ENCODE measurements at places on chromosomes 5 and 9.
A peak's percentile ranks its signal among the peaks of the same experiment; 100 is the strongest.

- DNase-seq = no peak
Observed at GRCh38 chr5:81601919-81602318, 149.0 kb downstream of the SSBP2 start.

- no peak for DNase-seq
Observed at GRCh38 chr5:112205846-112206245, 213.2 kb downstream of the EPB41L4A start.

DNA sequence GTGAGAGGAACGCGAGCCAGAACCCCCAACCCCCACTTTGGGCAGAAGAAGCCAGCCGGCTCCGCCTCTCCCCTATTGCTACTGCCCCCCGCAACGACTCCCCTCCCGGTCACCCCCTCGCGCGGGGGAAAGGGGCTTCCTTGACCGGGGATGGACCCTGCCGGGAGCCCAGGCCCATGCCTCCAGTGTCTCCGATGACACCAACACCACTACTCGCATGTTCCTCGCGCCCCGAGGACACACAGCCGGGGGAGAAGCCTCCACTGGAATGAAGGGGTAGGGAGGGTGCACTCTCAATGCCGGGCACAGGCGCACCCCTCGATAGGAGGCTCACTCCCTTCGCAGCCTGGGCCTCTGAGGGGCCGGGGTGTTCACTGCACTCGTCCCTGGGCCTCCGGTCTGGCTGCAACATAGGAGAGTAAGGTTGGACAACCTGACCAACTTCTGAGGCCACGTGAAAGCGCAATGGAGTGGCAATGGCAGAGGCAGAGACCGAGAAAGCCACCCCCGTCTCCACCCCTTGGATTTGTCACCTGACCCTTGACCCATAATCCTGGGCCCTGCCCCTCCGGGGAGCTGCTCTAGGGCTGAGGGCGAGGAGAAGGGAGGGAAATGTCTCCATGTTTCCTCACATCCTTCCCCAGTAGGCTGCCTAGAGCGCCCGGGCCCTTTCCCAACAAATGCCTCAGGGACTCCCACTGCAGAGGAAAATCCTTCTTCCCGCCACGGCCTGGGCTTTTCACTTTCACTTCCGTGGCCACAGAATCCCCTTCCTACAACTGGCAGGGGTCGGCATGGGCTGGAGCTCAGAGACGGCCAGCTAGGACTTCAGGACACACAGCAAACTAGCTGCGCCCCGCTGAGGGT is 1.1 kb upstream of the CNTFR start:
- DNase-seq = no peak

- no peak for DNase-seq
Observed at GRCh38 chr9:95171596-95171995, 145.9 kb downstream of the FANCC start.

DNA sequence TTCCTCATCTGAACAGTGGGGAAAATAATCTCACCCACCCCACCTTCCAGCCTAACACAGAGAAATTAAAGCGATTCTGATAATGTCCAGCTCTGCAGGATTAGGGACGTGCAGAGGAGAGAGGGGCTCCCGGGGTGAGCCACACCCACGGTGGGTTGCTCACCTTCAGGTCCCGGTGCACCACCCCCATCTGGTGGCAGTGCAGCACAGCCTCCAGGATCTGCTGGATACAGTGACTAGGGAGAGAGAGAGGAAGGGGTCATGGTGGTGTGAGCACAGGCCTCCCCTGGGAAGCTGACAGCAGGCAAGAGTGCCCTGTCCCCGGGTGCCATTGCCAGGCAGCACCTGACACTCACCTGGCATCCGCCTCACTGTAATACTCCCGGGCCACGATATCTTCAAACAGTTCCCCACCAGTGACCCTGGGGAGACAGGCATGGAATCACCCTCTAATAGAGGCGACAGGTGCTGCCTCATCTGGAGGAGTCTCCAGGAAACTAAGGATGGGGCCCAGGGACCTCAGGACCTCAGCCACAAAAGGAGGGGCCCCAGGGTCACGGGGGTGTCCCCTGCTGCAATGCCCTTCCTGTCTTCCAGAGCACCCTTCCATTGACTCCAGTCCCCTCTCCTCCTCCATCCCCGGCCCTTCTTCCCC is 33.0 kb downstream of the CAMK2A start:
- no peak for DNase-seq

GRCh38 chr9:110330484-110331105 is 7.1 kb downstream of the TXNDC8 start:
- no peak for DNase-seq

GRCh38 chr5:24606971-24607370 is 37.8 kb downstream of the CDH10 start:
- no peak for DNase-seq

GRCh38 chr5:136080483-136081216 is 51.9 kb downstream of the TGFBI start:
- DNase-seq = peak; percentile 46

- no peak for DNase-seq
Observed at GRCh38 chr5:89735082-89735481, 674.5 kb downstream of the CETN3 start.

DNA sequence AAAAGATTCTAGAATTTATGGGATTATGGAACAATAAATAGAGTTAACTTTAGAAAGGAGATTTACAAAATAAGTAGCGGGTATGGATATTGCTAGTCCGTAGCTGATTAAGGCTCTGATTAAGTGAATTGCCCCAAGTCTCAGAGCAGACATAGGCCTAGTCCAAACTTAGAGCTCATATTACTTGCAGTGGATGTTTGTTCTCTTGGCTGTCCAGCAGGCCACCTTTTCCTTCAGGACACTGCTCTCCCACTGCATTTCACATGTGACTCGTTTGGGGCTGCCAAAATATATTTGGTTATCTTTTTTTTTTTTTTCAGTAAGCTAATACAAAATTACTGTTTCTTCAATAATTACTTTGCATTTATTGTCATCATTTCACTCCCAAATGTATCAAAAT is 76.6 kb downstream of the ARRDC3 start:
- DNase-seq = no peak

- peak; percentile 35 for DNase-seq
Observed at GRCh38 chr5:67963789-67964519, 251.6 kb upstream of the PIK3R1 start.

DNA sequence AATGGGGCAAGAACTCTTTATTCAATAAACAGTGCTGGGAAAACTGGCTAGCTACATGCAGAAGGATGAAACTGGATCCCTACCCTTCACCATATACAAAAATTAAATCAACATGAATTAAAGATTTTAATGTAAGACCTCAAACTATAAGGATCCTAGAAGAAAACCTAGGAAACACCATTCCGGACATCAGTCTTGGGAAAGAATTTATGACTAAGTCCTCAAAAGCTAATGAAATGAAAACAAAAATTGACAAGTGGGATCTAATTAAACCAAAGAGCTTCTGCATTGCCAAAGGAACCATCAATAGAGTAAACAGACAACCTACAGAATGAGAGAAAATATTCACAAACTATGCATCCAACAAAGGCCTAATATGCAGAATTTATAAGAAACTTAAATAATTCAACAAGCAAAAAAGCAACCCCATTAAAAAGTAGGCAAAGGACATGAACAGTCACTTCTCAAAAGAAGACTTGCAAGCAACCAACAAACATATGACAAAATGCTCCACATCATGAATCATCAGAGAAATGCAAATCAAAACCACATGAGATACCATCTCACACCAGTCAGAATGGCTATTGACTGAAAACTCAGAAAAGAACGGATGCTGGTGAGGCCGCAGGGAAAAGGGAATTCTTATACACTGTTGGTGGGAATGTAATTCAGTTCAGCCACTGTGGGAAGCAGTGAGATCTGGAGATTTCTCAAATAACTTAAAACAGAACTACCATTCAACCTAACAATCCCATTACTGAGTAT is 104.3 kb upstream of the MAP3K1 start:
- no peak for DNase-seq

- no peak for DNase-seq
Observed at GRCh38 chr5:90398726-90399125, 10.8 kb downstream of the CETN3 start.

GRCh38 chr5:57396701-57397100 is 85.9 kb downstream of the ACTBL2 start:
- DNase-seq = no peak

GRCh38 chr9:93818827-93819472 is 136.2 kb downstream of the BARX1 start:
- no peak for DNase-seq

- no peak for DNase-seq
Observed at GRCh38 chr5:155827949-155828348, 499.0 kb upstream of the SGCD start.

GRCh38 chr5:73820326-73820725 is 194.3 kb downstream of the ARHGEF28 start:
- DNase-seq = no peak

DNA sequence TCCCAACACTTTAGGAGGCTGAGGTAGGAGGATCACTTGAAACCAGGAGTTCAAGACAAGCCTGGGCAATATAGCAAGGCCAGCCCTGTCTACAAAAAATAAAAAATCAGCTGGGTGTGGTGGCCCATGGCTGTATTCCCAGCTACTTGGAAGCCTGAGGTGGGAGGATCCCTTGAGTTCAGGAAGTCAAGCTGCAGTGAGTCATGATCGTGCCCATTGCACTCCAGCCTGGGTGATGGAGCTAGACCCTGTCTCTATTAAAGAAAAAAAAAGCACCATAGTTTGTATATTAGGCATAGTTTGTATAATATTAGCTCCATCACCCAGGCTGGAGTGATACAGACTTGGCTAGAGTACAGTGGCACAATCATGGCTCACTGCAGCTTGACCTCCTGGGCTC is 9.6 kb upstream of the NME5 start:
- DNase-seq = no peak

DNA sequence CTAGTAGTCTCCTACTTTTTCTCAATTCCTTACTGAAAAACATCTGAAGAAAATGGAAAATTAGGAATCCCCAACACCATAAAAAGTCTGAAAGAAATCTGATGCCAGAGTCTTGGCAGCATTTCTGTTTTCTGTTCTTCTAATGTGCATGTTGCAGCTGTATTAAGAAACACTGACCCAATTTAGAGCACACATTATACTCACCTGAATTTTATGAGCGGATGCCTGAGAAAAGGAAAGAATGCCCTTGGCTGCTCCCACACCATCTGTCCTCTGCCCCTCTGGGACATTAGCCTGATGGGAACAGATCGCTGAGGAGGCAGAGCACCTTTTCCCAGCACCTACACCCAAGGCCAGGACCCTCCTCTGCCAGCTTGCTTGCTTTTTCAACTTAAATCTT is 14.1 kb upstream of the ANP32B start:
- peak; percentile 35 for DNase-seq

- no peak for DNase-seq
Observed at GRCh38 chr9:128713411-128713780, 10.5 kb downstream of the ZDHHC12 start.

GRCh38 chr9:99093492-99093791 is 11.5 kb upstream of the TGFBR1 start:
- DNase-seq = no peak

DNA sequence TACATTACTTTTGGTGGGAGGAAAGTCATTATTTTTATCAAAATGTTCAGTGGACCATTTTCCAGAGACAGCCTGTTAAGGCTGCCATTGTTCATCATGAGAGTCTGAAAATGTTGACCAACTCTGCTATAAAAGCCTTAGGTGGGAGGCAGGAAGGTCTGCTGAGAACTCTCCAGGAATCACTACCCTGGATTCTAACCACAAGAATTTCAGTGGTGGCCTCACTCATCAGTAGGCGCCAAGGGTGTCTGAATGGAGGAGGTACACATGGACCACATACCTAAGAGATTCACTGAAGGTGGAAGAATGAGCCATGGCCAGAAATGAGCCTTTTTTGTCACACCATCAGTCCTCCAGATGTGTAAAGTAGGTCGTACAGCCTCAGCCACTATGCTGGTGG is 21.0 kb upstream of the TLX3 start:
- DNase-seq = no peak

- no peak for DNase-seq
Observed at GRCh38 chr9:10562581-10563343, 50.0 kb downstream of the PTPRD start.

DNA sequence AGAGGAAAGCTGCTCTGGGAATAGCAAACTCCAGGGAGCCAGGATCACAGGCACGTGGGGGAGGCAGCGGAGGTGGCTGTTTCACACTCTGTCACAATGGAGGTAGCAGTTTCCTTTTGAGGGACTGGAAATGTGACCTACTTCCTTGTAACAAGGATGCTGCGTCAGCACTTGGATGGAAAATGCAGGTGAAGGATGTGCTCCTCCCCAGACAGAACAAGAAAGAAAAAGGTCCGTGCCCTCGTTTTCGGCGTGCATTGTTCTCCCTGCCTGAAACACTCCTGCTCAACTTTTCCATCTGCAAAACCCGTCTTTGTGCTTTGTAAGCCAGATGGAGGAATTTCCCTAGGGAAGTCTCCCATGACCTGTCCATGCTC is 55.1 kb upstream of the SH3PXD2B start:
- no peak for DNase-seq

GRCh38 chr9:117313989-117314388 is 100.9 kb downstream of the ASTN2 start:
- DNase-seq = no peak

GRCh38 chr5:132812781-132813598 is at the start of gene SOWAHA:
Gene SOWAHA (plus strand): TSS chr5:132813302. CDS start chr5:132813622, 320 bp downstream.
- DNase-seq = no peak

DNA sequence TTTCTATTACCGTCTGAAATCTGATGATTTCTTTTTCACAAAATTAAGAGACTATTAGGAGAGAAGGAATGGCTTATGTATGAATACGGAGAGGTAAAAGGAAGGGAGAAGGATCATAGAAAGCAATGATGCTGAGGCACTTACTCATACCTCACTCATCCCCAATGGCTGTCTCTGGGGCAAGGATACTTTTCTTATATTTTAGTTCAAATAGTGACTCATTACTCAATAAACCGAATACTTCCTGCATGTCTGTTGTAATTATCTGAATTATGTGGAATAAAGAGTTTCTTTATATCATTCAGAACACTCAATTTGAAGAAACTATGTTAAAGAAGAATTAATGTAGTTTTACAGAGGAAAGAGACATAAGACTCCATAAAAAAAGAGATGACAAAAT is 284.5 kb upstream of the NUDT12 start:
- no peak for DNase-seq

- DNase-seq = no peak
Observed at GRCh38 chr5:67857502-67857901, 358.1 kb upstream of the PIK3R1 start.

DNA sequence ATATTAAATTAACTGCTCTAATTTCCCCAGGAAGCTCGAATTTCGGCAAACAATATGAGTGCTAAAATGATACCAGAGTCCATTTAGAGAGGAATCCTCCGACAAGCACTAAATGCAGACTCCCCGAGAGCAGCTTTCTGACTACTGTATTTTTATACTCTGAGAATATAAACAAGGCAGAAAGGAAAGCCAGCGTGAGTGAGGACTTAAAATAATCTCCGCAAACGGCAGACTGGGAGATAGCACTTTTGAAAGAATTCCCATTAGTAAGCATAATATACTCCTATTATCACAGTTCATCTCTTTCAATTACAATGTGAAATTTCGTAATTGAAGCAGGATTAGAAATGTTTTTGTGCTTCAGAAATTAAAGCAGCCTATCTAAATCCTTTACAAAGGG is 269.4 kb upstream of the PANK3 start:
- DNase-seq = no peak

GRCh38 chr5:58666141-58666540 is 83.3 kb downstream of the RAB3C start:
- no peak for DNase-seq

GRCh38 chr5:132339502-132339901 is 30.0 kb upstream of the SLC22A5 start:
- no peak for DNase-seq

GRCh38 chr9:18114559-18115475 is 359.1 kb upstream of the ADAMTSL1 start:
- DNase-seq = peak; percentile 21
